Renal cortex interstitium (tissue), 15 donors: ENCODE measurements at places on chromosomes 6 and 20. TPM values are rescaled to one million over a fixed set of nuclear protein-coding genes. Genes with fewer than 3 reads are reported as not detected.

The CASS4 gene
- 3.3 TPM for polyA plus RNA-seq

The ANKRD66 gene
- not detected for polyA plus RNA-seq

The MLN gene
- 1.5 TPM for polyA plus RNA-seq

The SAMD10 gene
- polyA plus RNA-seq, result 9.9 TPM
